ENCODE measurements at places on chromosomes 11 and 22.

DNA sequence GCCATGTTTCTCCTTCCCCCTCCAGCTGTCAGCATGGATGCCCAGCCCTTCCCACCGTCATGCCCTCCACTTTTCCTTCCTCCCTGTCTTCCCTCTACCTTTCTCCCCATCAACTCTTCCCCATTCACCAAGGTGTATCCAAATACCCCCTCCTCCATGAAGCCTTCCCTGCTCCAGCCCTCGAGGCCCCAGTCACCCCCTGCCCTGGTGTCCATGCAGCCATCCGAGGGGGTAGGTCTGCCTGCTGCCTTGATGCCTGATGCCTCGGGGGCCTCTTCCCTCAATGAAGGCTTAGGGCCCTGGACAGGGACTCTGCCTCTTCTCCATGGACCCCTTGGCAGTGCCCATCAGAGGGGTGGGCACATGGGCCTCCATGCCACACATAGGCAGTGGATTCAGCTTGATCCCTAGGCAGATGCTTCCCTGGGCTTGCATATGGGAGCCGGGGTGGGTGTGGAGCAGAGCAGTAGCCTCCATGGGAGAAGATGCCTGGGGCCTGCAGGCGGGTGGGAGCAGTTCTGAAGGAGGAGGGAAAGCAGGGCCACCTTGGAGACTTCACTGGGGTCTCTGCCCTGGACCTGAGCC is 795.8 kb downstream of the BRD1 start:
- no peak for DNase-seq

- DNase-seq: no peak
Observed at GRCh38 chr11:87460279-87460678, 422.5 kb downstream of the TMEM135 start.

- DNase-seq: no peak
Observed at GRCh38 chr11:9787260-9787659, 123.4 kb downstream of the SWAP70 start.

DNA sequence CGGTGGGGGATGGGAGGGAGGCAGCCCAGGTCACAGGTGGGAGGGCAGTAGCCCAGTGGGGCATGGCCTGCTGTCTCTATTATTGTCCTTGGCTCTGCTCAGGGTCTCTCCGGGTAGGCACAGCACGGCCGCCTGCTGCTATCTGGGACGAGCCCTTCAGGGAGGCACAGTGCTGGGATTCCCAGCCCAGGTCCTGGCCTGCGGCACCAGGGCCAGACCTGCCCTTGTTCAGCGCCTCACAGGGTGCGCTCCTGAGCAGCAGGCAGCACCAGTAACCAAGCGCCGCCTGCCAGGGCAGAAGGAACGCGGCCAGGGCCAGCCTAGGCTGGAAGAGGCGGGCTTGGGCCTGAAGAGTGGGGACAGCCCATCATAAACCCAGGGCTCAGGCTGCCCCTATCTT is 151.0 kb downstream of the MPPED1 start:
- no peak for DNase-seq

DNA sequence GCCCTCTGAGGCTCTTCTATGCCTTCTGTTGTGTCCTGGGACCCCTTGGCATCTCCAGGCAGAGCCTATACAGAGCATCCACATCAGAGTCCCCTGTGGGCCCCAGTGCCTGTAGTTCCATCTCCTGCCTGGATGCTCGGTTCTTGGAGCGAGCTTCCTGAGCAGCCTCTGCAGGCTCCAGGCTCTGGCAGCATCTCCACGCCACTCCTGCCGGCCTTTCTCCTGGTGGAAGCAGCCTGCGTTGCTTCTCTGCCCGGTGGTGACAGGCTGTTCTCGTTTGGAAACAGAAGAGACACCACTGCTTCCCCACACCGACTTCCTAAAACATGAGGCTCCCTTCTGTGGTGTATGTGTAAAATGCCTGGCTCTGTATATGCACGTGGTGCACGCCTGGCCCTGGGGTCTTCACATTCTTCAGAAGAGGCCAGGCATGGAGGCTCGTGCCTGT is 52.8 kb downstream of the BCR start:
- no peak for DNase-seq

DNA sequence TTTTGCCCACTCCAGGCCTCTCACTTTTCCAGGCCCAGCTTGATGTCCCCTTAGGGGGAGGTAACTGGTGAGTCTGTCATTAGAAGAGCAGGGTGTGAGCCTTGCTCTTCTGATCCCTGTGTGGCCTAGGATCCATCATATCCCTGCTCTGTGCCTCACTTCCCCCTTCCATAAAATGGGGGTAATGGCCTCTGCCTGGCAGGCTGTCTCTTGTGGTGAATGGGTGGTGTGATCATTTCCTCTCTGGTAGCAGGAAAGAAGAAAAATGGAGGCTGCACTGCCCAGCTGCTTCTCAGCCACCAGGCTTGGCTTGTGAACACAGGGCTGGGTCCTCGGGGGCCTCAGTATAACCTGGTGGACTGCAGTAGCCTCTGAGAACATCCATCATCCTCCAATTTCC is 5.6 kb downstream of the ARHGEF17 start:
- DNase-seq: no peak

DNA sequence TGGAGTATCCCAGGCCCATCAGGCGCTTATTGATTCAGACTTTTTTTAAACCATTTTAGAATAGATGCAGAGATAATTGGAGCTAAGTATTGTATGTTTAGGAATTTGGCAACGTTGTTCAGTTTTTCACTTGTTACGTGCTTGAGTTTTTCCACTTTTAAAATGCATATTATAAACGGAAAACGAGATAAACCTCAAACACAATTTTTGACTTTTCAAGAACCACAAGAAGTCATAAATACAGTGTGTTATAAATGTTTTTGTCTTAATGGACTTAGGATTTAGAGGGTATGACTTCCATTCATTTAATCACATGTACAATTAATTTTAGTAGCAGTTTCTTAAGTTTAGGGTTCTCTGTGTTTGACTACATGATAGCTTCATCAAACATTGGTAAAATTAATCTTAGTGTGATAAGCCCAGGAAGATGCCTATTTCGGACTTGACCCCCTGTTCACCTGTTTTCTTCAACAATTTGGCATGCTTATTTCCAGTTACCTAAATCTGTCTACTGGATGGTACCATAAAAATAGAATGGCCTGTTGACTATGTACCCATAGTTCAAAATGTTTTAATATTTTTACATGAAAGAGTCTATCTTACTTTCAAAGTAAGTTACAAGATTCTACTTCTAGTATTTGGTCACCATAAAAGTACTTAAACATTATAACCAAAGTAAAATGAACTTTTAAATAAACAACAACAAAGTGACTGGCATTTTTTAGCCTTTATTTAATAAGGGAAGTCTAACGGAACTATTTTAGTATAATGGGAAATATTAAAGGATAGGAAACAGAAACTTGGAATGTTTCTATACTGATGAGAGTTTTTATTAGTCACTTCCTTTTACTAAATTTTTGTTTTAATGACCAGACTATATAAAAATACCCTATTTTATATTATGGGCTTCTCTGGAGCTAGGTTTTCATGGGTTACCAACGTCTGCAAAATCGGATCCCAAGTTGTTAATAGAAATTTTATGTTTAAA is 1.4 kb downstream of the ZC3H12C start:
- no peak for DNase-seq

GRCh38 chr22:35725521-35725920 is 7.8 kb downstream of the APOL5 start:
- no peak for DNase-seq
